ENCODE measurements at places on chromosomes 3 and 15.
A peak's percentile ranks its signal among the peaks of the same experiment; 100 is the strongest.

DNA sequence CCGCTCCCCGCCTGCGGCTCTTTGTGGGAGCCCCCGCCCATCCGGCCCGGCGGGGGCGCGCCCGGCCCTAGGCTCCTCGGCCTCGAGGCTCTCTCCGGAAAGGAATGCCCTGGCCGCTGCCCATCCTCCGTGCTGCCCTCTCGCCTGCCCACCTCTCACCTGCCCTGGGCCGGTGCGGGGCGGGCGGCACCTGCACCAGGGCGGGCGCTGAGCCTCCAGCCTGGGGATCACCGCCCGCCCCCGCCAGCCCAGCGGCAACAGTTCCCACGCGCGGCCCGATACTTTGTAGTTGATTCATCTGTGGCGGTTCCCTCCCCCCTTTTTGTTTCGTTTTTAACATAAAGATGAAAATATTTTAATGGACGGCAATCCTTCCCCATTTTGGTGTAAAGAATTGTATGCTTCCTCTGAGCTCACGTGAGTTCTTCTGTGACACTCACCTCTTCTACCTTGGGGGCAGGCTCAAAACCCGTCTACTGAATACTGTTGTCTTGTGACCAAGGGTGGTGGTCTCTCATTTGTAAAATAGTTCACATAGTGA is 1.9 kb downstream of the KLF13 start:
- no peak for DNase-seq

DNA sequence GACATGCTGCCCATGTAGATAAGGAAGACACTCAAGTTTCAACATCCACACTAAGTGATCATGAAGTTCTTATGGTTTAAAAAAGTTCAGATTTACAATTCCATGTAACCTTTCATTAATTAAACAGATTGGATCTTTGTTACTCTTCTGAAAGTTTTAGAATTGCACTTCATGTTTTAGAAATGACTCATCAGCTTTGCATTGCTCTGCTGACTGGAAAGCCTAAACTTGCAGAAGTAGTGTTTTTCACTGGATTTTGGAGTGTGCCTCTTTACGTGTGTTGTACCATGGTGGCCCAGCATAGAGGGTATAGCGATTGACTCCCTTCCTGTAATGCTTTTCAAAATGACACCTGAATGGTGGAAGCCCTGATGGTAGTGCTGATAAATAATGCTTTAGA is 157.9 kb downstream of the BBX start:
- DNase-seq: no peak

GRCh38 chr3:25117005-25117593 is 311.0 kb upstream of the RARB start:
- DNase-seq: no peak

- no peak for DNase-seq
Measured at GRCh38 chr3:52326976-52327375, 10.9 kb downstream of the DNAH1 start.

- DNase-seq: no peak
Measured at GRCh38 chr3:133931084-133931483, 35.4 kb upstream of the RAB6B start.

DNA sequence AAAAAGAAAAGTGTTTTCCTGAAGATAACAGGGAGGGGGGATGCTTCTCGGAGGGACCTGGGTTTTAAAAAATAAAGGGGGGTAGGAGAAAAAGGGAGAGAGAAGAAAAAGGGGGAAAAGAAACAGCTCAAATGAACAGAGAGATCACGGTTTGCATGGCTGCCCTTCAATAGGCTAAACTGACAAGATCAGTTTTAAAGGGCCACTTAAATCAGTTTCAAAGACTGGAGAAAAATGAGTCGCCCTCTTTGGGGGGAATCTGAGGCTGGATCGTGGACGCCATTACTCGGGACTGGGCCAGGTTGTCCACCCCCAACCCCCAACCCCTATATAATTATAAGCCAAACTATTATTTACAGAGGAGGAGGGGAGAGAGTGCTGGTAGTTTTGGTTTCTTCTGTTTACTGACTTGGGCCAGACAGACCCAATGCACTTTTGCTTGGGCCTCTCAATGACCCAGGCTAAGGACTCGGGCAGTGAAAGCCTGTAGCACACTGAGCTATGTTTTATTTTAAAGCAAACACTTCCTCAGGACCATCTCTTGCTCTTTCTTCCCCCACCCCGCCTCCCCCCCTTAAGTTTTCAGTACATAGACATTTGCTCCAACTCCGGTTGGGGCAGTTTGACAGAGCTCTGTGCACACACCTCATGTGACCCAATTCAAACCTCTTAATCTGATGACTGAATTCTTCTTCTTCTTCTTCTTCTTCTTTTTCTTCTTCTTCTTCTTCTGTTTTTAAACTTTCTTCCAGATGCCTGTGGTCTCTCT is 6.3 kb downstream of the NR2F2 start:
- DNase-seq: peak; percentile 19

GRCh38 chr15:65663521-65663920 is 41.8 kb downstream of the SLC24A1 start:
- no peak for DNase-seq

DNA sequence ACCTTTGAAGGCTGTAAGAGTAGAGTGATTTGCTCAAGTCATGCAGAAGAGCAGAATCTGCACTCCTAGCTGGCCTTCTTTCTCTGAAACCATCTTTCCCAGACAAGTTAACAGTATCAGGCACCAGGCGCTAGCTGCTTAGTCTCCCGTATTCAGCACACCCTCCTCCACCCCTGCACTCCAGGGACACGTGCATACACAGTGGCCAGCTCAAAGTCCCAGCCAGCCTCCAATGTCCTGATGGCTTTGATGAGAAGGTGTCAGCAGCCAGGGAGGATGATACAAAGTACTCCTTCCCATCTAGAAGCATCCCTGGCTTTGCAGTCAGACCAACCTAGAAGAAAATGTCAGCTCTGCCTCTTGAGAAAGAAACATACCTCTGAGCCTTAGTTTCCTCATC is 177.8 kb downstream of the ADAMTS17 start:
- no peak for DNase-seq

GRCh38 chr3:115982108-115982507 is 358.8 kb downstream of the GAP43 start:
- DNase-seq: no peak

GRCh38 chr3:150830094-150830681 is 67.2 kb upstream of the SIAH2 start:
- no peak for DNase-seq

DNA sequence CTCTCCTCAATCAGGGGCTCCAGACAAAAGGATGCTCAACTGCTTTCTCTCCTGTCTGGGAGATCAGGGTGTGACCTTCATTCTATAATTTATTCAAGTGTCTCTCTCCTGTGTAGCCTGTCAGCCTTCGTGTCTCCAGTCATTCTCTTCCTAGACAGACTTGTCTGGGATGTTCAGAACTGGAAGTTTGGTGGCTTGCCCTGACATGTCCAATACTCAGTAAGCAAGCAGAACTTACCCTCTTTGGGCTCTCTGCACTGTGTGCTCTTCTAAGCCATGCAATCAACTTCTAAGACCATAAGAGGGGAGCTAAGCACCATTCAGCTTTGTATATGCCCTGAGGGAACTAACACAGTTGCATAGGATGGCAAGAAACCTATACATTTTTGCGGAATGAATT is 14.1 kb downstream of the ACKR2 start:
- no peak for DNase-seq

DNA sequence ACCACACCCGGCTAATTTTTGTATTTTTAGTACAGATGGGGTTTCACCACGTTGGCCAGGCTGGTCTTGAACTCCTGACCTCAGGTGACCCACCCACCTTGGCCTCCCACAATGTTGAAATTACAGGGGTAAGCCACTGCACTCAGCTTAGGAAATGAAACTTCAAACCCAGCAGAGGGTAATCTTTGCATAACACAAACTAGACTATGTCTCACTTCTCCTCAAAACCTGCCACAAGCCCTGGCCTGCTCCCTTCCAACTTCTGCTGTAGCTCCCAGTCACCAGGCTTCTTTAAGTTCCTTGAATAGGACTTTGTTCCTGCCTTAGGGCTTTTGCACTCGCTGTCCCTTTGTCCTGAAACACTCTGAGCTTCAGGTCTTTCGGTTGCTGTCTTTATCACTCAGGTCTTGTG is 39.2 kb upstream of the SEMA4B start:
- DNase-seq: no peak

GRCh38 chr15:80415358-80415670 is 11.1 kb downstream of the ARNT2 start:
- no peak for DNase-seq

DNA sequence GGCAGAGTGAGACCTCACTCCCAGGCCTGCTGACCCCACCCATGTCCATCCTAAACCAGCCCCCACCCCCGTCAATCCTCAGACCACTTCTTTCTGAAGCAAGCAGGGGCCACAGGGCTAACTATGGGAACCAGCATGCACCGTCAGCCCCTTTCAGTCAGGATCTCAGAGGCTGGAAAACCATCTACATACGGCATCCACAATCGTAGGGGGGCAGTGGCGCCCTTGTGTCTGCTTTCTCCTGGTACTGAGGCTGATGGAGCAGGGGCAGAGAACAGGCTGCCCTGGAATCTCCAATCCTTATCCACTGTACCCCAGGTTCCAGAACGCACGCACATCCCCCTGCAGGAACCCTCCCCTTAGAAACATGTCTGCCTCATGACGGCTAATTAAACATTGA is 56.6 kb downstream of the XXYLT1 start:
- DNase-seq: no peak

GRCh38 chr3:190175490-190175889 is 54.8 kb upstream of the P3H2 start:
- DNase-seq: no peak

DNA sequence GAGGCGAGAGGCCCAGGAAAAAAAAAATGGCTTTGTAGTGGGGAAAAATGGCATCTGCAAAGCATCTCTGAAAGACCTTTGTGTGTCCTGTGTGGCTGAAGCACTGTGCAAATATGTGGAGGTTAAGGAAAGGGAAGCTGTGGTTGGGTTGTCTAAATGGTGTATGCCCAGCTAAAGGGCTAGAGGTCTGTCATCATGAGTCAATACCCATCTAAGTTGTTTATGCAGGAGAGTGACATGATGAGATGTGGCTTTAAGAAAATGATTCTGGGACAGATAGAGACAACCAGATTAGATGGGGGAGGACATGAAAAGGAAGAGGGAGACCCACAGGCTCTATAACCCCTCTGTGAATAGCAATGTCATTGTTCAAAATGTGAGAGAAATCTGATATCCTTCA is 280.7 kb downstream of the MFSD1 start:
- no peak for DNase-seq

DNA sequence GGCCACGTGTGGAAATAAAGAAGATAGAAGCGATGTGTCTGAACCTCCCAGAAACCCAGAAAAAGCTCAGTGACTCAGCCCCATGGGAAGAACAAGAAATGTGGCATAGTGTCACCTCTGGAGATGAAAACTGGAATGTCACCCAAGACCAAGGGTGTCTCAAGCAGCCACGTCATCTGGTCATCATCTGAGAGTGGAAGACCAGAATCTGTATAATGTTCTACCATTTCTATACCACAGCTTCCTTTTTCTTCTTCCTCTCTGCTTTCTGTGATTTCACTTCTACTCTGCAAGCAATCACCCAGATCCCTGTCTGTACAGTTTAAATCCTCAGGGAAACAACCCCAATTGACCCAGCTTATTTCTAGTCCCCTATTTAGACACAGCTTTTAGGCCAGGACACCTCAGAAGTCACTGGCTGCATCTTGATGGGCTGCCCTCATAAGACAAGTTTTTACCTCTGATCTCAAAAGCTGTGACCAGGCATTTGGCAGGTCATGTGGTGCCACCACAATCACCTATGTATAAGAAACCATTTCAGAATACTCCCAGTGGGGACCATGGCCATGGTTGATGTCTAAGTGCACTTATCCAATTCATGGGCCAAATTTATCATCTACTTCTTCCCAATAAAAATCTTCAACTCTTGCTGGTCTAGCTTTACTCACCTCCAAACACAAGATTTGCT is 278.5 kb upstream of the UMPS start:
- DNase-seq: no peak

- no peak for DNase-seq
Measured at GRCh38 chr3:58116161-58116955, 94.4 kb downstream of the DNASE1L3 start.

- DNase-seq: no peak
Measured at GRCh38 chr3:146557745-146558144, 13.3 kb upstream of the PLSCR1 start.

DNA sequence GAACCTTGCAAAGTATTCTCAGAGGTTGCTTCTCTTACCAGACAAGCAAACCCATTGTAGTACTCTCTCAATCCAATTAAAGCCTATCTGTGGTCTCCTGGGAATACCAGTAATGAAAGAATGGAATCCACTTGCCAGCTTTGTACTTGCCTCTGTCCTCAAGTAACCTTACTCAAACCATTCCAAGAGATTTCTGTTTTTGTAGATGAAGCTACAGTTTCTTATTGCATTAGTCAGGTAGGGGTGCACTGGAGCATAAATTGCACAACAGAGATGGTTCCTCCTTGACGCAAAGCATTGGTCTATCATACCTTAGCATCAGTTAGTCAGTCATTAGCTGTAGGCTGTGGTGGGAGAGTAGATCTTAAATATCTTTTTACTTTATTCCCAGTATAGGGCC is 52.9 kb downstream of the BTLA start:
- no peak for DNase-seq
